AG09309 (cell line): ENCODE measurements at places on chromosomes 4 and X.

GRCh38 chr4:172390331-172390730, 577.1 kb downstream of the GALNTL6 start:
- no peak for DNase-seq

DNA sequence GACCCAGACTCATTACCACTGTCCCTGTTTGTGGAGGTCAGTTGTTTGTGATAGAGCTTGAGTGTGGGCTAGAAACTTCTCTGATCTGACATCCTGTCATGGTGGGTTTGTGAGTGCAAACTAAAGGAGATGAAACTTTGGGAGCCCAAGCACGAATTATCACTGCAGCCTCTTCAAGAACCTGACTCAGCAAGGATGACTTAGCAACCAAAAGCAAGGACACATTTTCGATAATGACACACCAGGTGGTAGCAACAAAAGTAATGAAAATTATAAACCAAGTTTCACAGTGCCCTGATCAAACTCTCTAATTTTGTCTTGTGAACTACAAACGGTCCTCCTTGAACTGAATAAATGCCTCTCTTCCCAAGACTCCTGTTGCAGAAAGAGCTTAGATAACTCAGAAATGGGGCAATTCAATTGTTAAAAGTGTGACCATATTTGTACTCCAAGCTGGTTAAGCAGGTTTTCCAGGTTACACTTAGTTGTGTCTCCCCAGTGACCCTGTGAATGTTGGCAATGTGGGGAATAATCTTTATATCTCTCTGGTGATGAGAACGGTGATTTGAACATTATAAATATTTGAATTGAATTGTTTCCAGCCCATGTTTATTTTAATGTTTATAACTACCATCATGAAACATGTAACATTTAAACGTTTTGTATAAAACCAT, 52.6 kb upstream of the ATP8A1 start:
- no peak for DNase-seq

DNA sequence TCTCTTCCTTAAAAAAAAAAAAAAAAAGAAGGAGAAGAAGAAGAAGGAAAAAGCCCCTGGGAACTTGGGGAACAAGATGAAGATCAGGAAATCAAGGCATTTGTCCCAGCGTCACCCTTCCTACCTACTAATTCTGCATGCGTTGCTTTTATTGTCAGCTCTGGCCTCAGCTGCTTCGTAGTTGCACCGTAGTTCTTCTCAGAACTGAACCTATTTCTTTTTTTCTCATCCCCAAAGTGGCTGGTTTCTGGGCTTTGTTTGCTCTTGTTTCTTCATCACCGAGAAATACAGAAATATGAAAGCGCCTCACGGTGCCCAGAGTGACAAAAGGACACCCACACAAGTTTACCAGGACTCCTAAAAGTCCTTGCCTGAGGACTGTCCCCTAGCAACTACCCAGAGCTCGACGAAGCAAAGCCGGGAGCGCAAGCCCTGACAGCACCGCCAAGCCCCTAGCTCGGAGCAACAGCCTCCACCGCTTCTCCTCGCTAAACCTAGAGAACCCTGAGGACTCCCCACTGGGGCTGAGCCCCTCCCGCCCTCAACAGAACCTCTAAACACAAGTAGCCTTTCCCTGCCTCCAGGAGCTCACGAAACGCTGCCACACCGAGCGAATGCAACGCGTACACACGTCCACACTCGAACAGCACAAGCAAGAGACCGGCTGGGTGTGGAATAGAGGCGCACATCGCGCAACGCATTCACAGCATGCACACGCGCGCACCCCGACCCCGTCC, 710 bp downstream of the PRKG2 start:
- DNase-seq: no peak

DNA sequence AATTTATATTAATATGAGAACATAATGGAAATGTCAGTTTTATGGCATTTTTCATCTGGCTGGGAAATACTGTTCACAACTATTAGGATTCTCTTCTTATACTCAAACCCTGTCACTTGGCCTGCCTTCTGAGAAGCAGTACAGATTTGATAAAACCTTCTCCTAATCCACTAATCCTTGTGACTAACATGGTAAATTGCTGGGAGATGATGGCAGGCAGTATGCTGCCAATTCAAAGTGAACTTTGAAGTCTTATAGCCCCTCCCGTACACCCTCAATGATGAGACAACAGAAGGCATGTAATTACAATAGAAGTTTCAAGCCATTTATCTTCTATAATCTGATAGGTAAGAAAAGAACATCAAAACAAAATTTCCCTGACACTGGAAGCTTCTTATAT, 36.9 kb downstream of the PAQR3 start:
- no peak for DNase-seq

DNA sequence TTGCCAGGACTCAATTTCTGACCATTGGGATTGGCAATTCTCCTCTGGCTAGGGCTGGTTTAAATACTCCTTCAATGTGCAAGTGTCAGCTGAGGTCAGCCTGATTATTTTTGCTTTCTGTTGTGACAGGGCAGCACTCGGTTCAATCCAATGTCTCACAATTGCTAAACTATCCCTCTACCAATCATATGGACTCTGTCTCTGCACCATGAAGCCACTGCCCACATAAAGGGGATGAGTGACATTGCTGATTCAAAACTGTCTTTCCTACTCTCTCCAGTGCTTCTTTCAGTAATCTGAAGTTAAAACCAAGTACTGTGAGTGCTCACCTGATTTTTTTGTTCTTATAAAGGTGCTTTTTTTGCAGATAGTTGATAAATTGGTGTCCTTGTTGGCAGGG, 1030.7 kb downstream of the GLUD2 start:
- DNase-seq: no peak

DNA sequence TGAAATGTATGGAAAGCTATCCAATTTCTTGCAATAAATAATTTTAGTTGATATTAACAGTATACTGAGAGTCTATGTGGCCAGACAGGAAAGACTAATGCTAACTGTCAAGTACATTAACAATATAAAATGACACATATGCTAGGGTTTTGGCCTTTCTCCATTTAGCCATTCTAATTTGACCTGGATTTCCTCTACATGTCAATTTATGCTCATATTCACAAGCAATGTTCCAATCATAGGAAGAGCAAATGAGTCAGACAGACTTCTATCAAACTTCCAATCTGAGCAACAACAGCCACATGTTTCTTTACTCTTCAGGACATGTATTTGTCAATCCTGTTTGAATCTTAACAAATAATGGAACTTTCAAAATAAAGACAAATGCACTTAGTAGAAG, 53.6 kb downstream of the CORIN start:
- DNase-seq: no peak

GRCh38 chr4:26937567-26937966, 76.9 kb downstream of the STIM2 start:
- DNase-seq: no peak

GRCh38 chrX:132044953-132045352, 21.9 kb downstream of the STK26 start:
- no peak for DNase-seq
